CD4-positive, alpha-beta T cell treated with Interleukin-15 for 4 hours (primary cell): ENCODE measurements at places on chromosomes 1 and 21.

- DNase-seq = no peak
Observed at GRCh38 chr1:181742426-181742825, 259.1 kb downstream of the CACNA1E start.

DNA sequence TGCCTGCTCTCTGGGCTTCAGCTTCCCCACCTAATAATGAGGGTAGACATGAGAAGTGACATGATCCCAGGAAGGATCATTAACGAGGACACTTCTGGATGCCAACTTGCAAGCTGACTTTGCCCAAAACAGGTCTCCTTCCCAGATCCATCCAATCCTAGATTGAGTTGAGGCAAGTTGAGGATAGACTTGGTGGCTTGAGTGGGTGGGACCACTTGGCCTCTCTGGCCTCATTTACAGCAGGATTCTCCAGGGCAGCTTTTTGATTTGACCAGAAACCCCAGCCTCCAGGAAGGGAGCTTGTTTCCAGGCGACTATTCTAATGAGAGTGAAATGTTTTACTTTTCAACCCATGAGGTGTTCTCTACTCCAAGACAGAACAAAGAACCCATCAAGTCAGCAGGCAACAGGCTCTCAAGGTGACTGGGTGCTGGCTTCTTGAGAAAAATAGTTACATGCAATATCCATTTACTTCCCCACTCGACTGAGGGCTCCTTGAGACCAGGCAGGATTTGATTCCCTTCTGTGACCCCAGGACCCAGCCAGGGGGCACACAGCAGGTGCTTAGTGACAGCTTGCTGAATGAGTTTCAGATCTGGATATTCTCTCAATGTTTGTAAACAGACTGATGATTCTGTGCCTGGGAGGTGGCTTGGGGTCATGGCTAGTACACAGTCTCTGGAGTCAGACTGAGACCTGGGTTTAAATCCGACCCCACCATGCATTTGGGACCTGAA is 128.2 kb downstream of the DMRTB1 start:
- no peak for DNase-seq

GRCh38 chr1:3431266-3431665 is 23.2 kb upstream of the ARHGEF16 start:
- no peak for DNase-seq

GRCh38 chr1:47532921-47533792 is 95.3 kb downstream of the FOXD2 start:
- DNase-seq = no peak

- no peak for DNase-seq
Observed at GRCh38 chr1:5747426-5748285, 244.6 kb downstream of the NPHP4 start.

- DNase-seq = no peak
Observed at GRCh38 chr21:39350094-39351005, 1.5 kb upstream of the HMGN1 start.

DNA sequence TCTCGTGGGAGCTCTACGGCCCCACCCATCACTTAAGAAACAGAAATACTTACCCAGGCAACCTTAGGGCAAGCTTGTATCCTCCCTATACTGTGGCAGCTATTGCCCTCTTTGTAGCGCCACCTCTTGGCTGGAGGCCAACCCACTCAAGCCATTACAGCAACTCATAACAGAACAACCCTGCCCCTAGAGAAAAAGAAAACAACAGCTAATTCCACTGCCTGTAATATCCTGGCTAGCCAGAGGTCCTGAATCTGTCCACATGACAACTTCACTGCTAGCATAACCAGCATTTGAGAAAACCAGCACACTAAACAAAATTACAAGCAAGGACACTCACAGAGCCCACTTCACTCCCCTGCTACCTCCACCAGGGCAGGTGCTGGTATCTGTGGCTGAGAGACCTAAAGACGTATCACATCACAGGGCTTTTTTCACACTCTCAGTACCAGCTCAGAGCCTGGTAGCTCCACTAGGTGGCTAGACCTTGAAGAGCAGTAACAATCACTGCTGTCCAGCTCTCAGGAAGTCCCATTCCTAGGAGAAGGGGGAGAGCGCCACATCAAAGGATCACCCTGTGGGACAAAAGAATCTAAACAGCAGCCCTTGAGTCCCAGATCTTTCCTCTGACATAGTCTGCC is 14.5 kb upstream of the MX1 start:
- no peak for DNase-seq

DNA sequence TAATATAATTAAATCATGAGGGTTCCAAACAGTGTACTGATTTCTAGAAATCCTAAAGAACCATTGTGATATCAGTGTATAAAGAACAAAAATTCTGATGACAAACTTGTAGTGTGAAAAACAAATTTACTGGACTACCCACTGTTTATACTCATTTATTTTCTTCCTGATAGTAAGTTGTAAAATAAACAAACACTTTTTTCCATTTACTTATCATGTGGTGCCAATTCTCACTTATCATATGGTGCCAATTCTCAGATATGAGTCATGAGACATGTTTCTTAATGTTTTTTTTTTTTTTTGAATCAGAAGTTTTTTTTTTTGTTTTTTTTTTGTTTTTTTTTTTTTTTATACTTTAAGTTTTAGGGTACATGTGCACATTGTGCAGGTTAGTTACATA is 137.7 kb downstream of the LEPR start:
- DNase-seq = no peak

DNA sequence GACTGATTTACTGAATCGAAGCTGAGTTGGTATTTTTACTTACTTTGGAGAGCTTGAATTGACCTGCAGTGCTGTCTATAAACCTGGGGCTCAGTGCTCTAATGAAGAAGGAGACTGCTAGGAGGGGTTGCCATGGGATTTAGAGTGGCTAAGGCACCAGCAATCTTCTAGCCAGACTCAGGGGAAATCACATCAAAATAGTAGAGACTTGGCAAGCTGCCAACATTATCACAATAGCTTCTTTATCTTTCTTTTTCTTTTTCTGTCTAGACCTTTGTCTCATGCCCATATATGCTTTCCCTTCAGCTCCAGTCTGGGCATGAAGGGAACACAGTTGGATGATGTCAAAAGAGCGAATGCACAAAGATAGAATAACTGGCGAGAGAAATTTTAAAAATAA is 301.1 kb upstream of the DPYD start:
- DNase-seq = no peak

GRCh38 chr1:174391716-174392115 is 56.0 kb upstream of the GPR52 start:
- DNase-seq = no peak

DNA sequence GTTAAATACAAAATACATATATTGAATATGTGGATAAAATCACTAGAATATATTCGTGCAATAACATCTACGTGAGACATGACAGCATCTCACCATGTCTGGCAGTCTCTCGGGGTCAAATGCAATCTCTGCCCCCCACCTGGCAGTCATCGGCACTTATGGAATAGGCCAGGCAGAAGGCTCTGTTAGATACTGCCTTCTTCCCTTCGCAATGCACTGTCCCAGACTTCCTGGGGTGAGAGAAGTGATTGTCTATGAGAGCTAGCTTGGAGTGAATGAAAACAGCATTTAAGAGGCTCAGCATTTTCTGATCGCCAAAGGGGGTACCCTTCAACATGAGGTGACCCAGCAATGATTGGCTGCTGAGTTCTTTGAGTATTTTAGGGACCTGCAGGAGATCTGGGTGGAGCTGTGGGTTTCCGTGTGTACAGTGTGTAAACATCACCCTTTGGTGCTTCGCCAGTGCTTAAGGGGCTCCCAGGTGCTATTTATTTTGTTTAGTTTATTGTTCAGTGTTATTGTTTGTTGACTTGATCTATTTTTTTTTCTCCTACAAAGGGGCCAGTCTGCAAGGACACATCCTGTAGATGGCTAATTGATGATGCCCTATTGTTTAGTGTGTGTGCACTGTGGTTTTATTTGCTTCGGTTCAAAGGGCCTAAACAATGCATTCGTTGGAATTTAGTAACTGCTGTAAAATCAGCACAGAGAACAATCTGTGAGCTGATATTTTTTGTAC is 10.2 kb downstream of the ERG start:
- DNase-seq = no peak

DNA sequence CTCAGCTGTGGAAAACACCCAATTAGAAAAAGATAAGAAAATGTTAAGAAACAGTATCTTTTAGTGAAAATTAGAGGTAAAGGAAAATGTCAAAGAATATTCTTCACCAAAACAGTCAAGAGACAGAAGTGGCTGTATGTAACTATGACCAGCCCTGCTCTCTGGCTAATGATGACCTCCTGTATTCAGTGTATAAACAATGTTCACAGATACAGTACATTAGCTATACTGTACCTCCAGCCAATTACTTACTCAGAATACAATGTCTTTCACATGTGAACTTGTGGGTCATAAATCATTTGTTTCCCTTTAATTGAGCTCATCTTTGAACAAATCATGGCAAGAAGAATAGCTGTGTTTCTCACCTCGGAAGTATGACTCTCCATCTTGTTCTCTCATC is 432.0 kb downstream of the LMO4 start:
- no peak for DNase-seq

- DNase-seq = no peak
Observed at GRCh38 chr1:232769733-232770132, 35.5 kb upstream of the MAP10 start.

DNA sequence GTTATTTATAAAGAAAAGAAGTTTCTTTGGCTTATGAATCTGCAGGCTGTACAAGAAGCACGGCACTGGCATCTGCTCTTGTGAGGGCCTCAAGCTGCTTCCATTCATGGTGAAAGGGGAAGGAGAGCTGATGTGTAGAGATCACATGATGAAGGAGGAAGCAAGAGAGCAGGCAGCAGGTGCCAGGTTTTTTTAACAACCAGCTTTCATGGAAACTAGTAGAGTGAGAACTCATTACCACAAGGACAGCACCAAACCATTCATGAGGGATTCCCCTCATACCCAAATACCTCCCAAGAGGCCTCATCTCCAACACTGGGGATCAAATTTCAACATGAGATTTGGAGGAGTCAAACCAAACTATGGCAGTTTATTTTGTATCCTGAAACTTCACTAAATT is 85.8 kb upstream of the CAMK1G start:
- DNase-seq = no peak

DNA sequence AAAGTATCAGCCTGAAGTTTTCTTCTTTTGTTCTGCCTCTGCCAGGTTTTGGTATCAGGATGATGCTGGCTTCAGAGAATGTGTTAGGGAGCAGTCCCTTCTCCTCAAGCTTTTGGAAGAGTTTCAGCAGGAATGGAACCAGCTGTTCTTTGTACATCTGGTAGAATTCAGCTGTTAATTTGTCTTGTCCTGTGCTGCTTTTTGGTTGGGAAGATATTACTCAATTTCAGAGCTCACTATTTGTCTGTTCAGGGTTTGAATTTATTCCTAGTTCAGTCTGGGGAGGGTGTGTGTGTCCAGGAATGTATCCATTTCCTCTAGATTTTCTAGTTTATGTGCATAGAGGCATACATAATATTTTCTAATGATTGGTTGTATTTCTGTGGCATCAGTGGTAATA is 12.8 kb downstream of the ZNF678 start:
- DNase-seq = no peak

GRCh38 chr1:179184403-179184802 is 45.1 kb downstream of the ABL2 start:
- DNase-seq = no peak

DNA sequence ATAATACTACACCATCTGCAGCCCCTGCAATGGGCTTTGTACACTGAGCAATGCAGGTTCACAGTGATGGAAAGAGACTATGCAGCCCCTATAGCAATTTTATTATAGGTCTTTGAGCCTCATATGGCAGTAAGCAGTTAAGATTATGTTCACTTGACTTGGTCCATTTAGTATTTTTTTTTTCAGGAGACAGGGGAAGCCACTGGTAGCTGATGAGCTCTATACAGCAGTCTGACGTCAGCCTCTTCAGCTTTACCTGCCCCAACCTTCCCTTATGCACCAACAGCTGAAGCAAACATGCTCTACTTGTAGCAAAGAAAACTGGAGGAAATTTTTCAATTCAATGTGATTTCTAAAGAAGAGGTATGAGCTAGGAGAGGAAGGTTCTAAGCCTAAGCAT is 32.2 kb downstream of the AIDA start:
- DNase-seq = no peak

GRCh38 chr1:150515328-150516049 is at the start of gene FALEC:
FALEC (plus strand) TSS chr1:150515752.
- DNase-seq = peak; percentile 91

- DNase-seq = no peak
Observed at GRCh38 chr1:52007215-52008002, 16.9 kb upstream of the RAB3B start.

DNA sequence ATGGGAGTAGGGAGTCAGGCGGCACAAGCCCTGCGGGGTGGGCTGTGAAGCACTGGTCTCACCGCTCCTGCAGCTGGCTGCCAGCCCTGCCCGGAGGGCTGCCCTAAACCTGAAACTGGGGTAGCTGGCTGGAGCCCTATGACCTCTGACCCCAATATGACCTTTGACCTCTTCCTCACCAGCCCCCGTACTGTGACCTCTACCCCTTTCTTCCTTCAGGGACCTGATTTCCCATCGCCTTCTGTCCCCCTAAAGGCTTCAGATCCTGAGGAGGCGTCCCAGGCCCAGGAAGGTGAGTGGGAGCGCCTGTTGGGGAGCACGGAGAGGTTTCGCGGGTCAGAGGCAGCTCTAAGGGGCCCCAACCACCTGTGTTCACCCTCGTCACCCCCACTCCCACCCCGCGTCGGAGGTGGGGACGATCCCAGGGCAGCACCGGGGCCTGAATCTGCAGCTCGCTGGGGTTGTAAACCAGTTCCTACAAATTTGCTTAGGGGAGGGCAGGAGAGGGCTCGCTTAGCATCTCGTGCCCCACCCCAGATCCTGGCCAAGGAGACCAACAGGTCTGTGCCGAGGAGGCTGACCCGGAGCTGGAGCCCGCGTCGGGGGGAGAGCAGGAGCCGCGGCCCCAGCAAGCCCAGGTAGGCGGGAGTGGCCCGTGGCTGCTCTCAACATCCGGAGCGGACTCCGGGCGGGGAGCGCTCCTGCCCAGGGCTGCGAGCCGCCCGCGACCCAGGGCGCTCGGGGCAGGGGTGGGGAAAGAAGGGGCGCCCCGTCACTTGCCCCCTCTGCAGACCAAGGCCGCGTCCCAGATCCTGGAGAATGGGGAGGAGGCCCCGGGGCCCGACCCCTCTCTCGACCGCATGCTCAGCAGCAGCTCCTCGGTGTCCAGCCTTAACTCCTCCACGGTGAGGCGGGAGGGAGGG is 7.3 kb downstream of the SYTL1 start:
- peak; percentile 28 for DNase-seq

- no peak for DNase-seq
Observed at GRCh38 chr1:202579806-202580205, 130.4 kb downstream of the SYT2 start.

DNA sequence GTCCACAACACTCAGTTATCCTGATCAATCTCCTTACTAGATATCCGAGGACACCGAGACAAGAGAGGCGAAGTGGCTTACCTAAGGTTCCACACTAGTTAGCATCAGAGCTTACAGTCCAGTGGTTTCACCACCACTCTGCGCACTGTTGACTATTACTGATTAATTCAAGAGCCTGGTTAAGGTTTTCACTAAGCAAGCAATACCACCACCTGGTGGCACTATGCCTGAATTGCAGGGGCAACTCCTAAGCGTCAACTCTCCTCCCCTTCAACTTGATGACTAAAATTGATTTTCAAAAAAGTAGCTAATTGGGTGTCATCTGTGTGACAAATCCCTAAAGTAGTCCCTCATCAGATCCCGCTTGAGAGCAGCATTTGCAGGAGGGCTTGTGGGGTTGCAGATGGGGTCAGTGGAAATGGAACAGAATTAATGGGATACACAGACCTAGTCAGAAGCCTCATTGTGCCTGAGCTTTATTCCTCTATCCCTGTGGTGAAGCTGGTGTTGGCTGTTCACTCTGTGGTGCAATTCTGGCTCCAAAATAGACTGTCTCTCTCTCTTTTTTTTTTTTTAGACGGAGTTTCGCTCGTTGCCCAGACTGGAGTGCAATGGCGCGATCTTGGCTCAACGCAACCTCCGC is 9.1 kb downstream of the TTC22 start:
- peak; percentile 27 for DNase-seq

- DNase-seq = no peak
Observed at GRCh38 chr1:44568128-44568900, 106.0 kb downstream of the TMEM53 start.
